ENCODE measurements at places on chromosomes 5 and 9.

DNA sequence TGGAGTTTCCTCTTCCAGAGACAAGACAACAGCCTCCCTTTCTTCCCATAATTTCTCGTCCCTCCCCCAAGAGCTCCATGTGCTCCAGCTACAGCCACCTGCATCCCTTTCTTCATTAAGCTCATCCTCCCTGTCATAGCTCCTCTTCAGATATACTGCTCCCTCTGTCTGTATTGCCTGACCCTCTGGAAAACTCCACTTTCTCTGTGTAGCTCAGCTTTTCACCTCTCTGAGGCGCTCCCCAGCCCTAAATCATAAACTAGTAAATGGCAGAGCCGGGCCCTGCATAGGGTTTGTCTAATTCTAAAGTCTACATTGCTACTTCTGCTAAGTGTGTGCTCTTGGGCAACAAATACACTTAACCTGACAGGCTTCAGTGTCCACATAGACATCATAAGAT lies 8.8 kb upstream of the PLIN2 start:
- no peak for DNase-seq

GRCh38 chr9:5416953-5417352 lies 20.8 kb downstream of the PLGRKT start:
- no peak for DNase-seq

- DNase-seq, result no peak
Observed at GRCh38 chr5:2981035-2981434, 229.6 kb upstream of the IRX2 start.

DNA sequence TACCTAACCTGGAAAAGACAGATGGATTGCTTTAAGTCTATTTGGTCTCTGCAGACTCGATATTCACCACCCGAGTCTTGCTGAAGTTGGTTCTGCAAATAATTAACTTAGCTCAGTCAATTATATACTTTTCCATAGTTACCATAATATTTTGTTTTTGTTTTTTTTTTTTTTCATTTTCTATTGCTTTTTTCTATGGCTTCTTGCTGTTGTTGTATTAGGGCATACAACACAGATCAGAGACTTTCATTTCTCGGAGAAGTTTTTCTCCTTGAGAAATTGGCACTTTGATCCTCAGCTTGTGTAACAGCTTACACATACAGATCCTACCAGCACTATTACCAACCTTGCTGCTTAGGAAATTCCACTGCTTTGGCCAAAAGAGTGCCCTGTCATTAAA lies 88.0 kb downstream of the GPR21 start:
- no peak for DNase-seq

GRCh38 chr9:2718001-2718697 lies 839 bp downstream of the KCNV2 start:
- no peak for DNase-seq

GRCh38 chr5:163503106-163504078 lies 2.0 kb upstream of the MAT2B start:
- DNase-seq, result peak; percentile 60

- DNase-seq, result no peak
Observed at GRCh38 chr5:160693831-160694465, 158.1 kb downstream of the ATP10B start.

GRCh38 chr9:23829580-23830475 lies 3.8 kb upstream of the ELAVL2 start:
- no peak for DNase-seq

DNA sequence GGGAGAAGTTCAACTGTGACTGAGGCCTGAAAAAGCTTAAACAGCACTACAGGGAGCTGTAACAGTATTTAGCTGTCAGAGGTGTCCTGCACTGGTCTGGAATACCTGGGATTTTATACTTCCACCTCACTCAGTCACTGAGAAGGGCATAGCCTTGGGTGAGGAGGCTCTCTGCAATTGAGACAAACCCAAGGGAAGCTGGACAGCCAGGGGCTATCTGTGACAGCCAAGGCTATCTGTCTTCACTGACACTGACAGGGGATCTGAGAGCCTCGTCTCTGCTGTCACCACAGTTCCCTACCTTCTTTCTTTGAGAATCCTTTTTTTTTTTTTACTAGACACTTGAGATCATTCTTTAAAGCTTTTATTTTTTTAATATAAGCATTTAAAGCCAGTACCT lies 356.2 kb upstream of the CD180 start:
- DNase-seq, result no peak

GRCh38 chr5:5178136-5178535 lies 38.0 kb downstream of the ADAMTS16 start:
- DNase-seq, result no peak

- no peak for DNase-seq
Observed at GRCh38 chr9:98538203-98538602, 170.5 kb downstream of the GABBR2 start.

DNA sequence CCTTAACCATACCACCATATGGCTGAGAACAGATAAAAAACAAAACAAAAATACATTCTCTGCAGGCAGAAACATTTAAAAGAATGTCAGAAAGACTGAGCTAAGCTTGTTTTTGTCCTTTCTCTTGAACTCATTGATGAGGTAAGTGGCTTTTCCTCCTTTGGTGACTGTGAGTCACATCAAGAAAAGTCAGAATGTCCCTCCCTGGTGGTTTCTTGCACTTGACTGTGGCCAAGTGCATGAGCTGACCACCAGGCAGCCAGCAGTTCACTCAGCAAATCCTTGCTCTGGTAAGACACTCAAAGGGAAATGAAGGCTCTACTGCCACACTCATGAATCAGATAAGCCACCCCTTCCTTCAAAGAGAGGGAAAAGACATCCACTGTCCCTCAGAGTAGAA lies 970.9 kb downstream of the TAF11L14 start:
- DNase-seq, result no peak

GRCh38 chr9:136700304-136700703 lies 12.1 kb upstream of the DIPK1B start:
- DNase-seq, result no peak

DNA sequence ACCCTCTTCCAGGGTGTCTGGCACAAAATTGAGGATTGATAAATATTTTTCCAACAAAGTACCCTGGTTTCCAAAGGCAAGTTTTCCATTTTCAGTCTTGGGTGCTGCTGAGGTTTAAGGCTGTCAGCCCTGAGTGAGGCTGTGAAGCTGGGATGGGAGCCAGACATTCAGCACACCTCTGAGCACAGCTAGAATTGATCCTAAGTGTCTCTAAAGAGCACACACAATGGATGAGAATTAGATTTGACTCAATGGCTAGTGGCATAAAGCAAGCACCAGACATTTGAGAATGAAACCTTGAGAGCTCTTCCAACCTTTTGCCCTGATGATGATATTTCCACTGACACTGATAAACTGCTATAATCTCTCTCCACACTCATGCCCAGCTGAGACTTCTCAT lies 131.5 kb downstream of the MARCHF11 start:
- no peak for DNase-seq

DNA sequence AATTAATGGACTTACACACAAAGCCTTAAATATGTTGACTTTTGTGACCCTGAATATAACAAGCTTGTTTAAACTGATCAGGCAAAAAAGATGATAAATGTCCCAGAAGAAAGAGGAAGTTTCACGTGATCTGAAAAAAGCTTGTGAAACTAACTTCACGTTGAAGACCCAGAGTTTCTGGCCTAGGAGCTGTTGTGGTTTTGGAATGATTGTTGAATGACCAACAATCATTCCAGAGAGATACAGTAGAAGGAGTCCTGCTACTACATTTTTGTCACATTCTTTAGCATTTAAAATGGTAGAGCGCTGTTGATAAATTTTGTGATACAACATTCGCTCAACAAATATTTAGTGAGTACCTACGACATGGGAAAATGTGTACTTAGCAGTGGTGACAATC lies 143.1 kb upstream of the FBN2 start:
- no peak for DNase-seq

DNA sequence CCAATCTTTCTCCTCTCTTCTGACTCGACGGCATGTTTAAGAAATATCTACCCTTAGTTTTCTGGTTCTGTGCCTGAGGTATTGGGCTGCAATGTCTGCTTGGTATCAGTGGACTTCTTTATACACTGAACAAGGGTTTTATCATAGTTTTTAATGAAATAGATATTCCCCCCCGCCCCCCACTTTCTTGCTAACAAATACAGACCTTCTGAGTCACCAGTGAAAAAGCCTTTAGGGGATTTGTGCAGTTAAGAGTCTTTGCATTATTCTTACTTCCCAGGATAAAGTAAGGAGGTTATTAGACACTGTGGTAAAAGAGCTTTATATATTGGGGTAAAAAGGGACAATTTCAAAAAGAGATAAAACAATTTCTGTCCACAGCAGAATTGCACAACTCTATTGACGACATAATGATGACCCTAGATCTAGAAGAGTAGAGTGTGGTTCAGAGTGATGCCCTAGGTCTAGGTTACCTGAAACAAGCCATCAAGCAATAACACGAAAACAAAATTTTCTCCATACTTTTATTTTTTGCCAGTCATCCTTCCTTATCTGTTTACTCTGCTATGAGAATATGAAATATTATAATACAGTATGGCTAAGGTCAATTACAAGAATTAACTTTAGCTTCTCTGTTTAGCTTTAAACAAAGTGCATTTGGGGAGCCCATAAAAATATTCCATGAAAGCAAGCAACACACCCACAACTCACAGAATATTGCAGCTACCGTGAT lies 110.7 kb downstream of the PLK2 start:
- DNase-seq, result no peak

DNA sequence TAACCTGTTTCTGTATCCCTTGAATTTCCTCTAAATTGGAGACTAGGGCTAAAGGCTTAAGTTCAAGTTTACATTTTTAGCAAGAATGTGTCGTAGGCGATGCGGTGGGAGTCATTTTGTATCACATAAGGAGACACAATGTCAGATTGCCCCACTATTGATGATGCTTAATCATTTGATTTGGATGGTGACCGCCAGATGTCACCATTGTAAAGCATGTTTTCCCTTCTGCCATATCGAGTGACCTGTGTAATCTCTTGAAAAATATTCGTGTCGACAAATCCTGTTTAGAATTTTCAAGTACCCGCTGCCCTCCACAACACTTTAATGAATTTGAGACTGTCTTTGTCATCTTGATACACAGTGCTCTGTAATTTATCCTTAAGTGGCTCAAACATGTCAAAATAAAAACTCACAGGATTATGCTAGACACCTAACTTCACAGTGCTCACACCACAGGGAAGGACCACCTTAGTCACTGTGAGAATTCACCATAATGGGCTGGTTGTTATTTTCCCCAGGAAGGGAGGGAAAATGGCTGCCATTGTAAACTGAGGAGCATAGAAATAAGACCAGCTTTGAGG lies 34.5 kb upstream of the SLC46A2 start:
- DNase-seq, result no peak

DNA sequence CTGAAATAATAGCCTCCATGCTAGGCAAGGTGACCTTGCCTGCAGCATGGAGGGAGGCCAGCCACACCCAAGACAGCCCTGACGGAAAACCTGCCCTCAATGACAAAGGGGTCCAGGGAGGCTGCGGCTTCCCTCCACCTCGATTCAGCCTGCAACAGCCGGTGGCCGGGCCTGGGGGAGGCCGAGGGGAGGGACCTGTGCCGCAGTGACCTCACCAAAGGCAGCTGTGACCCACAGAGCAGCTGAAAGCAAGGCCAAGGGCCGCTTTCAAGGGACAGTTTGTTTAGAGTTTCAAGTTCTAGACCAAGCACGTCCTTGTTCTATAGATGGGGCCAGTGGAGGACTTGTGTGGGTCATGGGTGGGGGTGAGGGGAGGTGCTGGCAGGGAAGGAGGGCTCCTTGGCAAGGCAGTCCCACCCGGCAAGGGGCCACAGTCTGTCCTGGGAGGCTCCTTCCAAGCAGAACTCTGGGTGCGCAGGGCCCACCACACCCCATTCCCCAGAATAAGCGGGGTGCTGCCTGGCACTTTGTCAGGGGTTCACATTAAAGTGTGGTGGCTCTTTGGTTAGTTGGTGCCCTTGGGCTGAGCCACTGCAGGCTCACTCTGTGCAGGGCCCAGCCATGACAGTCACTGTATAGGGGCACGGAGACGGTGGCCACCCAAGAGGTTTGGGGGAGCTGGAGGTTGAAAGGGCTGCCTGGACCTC lies 226.5 kb downstream of the FANCC start:
- DNase-seq, result no peak

DNA sequence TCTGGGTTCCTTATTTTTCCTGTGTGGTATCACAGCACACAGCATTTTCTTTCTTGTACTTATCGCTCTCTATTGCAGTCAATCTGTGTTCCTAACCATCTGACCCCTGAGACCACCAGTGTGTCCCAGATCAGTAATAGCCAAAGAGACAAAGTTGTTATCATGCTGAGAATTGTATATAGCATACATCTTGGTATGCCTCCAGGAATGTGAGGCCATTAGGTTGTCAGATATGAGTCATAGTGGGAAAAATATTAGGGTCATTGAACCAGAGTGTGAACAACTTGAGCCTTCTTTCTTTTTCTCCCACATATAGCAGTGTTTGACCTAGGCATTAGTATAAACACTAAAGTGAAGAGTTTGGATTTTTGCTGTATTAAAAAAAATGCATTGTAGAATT lies 106.3 kb downstream of the NDUFAF2 start:
- DNase-seq, result no peak

- peak; percentile 9 for DNase-seq
Observed at GRCh38 chr9:113737517-113738271, 138.4 kb upstream of the ZNF618 start.

GRCh38 chr9:95954940-95955339 lies 79.4 kb downstream of the ERCC6L2 start:
- no peak for DNase-seq

- DNase-seq, result no peak
Observed at GRCh38 chr5:101580591-101580990, 677.5 kb upstream of the ST8SIA4 start.

GRCh38 chr5:57895766-57896165 lies 413.2 kb upstream of the ACTBL2 start:
- DNase-seq, result no peak

DNA sequence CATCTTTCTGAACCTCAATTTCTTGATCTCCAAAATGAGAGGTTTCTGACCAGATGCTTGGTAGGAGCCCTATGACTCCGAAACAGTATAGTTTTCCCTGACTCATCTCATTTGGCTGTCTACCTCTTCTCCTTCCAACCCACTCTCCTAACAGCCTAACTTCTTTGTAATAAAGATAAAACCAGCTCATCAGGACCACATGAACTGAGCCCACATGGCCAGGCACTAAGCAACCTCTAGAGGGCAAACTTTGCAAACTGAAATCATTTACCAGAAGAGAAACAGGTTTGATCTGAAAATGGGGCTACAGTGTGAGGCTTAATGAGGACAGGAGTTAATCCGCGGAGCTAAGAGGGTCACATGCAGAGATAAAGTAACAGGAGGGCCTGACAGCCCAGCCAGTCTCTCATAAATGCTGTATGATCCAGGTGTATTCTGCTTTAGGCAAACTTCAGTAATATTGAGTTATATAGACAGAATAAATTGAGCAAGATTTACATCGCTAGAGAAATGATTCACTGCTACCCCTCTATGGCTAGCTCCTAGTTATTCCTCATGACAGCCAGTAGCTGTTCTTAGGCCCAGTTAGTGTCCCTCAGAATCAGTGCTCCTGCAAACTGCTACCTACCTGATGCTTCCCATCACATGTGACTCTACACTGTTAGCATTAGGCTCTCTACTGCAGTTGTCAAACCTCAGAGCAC lies 64.6 kb downstream of the ABCA1 start:
- peak; percentile 61 for DNase-seq

- no peak for DNase-seq
Observed at GRCh38 chr9:25472085-25472607, 206.1 kb downstream of the TUSC1 start.
